ENCODE measurements at places on chromosomes 11 and 22.

GRCh38 chr22:24164940-24165339 lies 16.3 kb upstream of the SUSD2 start:
- DNase-seq: no peak

DNA sequence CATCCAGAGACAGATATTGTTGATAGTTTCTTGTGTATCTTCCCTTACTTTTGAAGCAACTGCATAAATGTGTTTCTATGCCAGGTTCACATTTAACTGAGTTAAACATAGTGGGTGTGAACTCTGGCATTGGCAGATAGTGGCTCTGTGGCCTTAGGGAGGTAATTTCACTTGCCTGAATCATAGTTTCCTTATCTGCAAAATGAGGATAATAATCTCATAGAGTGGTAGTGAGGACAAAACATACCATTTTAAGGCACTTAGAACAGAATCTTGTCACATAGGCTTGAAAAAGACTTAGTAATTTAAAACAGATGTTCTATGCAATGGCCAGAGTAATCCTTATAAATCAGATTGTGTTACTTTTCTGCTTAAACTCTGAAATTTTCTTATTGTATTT lies 56.4 kb upstream of the SYN3 start:
- DNase-seq: no peak

- DNase-seq: no peak
Observed at GRCh38 chr11:93166194-93166593, 31.6 kb downstream of the SLC36A4 start.

GRCh38 chr22:46894081-46894671 lies 131.7 kb downstream of the TBC1D22A start:
- no peak for DNase-seq

GRCh38 chr11:95512177-95512576 lies 277.4 kb downstream of the FAM76B start:
- DNase-seq: no peak

GRCh38 chr11:9074338-9075029 lies 16.9 kb downstream of the SCUBE2 start:
- no peak for DNase-seq

DNA sequence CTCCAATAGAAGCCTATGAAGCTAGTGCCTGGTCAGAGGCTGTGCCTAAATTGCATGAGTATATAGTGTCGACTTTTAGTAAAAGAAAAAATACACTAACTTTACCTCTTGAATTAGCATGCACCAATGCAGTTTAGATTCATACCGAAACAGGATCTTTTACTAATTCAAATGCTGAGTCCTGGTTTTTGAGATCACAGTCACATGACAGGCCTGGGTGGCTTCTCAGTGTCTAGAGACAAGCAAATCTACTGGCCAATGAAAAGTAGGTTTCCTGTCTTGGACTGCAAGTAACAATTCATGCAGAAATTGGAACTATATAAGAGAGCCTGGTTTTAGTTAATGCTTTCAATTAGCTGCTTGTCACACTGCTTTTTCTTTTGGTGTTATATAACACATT lies 7.2 kb downstream of the ARHGEF12 start:
- DNase-seq: no peak

DNA sequence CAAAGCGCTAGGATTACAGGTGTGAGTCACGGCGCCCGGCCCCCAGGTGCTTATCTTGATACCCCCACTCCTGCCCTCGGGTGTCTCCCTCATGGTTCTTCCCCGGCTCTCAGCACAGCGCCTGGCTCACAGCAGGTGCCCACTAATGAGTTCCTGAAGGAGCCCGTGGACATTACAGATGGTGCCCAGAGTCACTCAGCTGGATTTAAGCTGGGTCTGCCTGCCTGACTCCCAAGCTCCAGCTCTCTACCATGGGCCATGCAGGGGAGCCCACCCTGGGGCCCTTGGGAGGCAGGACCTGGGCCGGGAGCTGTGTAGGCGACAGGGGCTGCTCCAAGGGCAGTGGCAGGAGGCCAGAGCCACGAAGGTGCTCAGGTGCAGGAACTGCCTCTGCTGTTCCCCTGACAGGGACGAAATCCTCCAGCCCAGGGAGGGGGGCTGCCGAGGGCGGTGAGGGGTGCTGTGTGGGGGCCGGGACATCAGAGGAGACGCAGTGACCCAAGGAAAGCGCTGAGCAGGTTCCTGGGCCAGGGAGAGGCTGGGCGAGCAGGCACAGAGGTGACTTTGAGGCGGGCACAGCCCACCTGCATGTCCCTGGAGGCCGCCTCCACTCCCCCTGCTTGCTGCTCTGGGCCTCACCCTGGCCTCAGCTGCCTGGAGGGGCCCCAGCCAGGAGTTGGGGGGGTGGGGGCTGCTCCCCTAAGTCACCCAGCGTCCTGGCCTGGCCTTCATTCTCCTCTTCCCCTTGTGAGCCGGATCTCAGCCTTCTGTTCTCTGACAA lies 14.6 kb upstream of the FLRT1 start:
- no peak for DNase-seq
